Esophagus muscularis mucosa (tissue), 4 donors: ENCODE measurements at places on chromosomes 2 and 18. TPM values are rescaled to one million over a fixed set of nuclear protein-coding genes. Genes with fewer than 3 reads are reported as not detected.

DNA sequence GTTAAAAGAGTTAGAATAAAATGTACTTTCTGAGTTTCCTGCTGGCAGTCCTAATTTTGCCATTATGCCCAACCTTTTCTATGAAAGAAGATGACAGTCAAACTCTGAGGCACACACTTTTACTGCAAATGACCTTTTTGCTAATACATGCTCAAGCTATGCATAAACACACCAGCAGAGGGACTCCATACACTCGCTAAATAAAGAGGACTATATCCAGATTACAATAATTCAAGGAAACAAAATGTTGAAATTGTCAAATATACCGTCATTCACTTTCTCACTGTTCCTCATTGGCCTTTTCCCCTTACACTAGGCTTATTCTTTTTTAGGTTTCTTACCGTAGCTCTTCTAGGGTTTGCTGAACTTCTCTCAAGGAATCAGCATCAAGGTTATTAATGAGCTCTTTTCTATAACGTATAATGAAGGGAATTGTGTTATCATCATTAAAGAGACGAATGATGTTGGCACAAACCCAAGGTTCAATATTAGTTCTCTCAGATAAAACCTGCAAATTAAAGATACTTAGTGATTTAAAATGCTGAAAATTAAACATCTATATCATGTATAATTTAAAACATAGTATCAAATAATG lies 25.7 kb downstream of the SRBD1 start:
- no peak overlapping the region for H3K27ac ChIP-seq
- no peaks in the 10 kb centered on the region for H3K27me3 ChIP-seq
- no peak for DNase-seq

GRCh38 chr18:23451491-23451890 lies 1.6 kb upstream of the RIOK3 start:
- H3K36me3 ChIP-seq, result peaks cover 5% of the 10 kb centered on the region
- H3K4me1 ChIP-seq, result peaks cover 32% of the 10 kb centered on the region
- H3K27me3 ChIP-seq, result no peaks in the 10 kb centered on the region
- peak overlapping the region; percentile 98 for H3K27ac ChIP-seq
- no peak for DNase-seq

- no peak overlapping the region for H3K4me3 ChIP-seq
- no peak overlapping the region for H3K27ac ChIP-seq
These were observed 183.4 kb upstream of the SRD5A2 start for GRCh38 chr2:31764169-31764568.

GRCh38 chr2:190563109-190563508 lies 28.6 kb upstream of the NEMP2 start:
- no peak overlapping the region for H3K27ac ChIP-seq
- no peaks in the 10 kb centered on the region for H3K27me3 ChIP-seq
- no peaks in the 10 kb centered on the region for H3K36me3 ChIP-seq
- no peak overlapping the region for H3K4me3 ChIP-seq
- no peaks in the 10 kb centered on the region for H3K4me1 ChIP-seq

GRCh38 chr2:182611009-182611408 lies 105.0 kb upstream of the DNAJC10 start:
- H3K4me3 ChIP-seq, result no peak overlapping the region
- no peak overlapping the region for H3K27ac ChIP-seq
- H3K4me1 ChIP-seq, result no peaks in the 10 kb centered on the region
- DNase-seq, result no peak

DNA sequence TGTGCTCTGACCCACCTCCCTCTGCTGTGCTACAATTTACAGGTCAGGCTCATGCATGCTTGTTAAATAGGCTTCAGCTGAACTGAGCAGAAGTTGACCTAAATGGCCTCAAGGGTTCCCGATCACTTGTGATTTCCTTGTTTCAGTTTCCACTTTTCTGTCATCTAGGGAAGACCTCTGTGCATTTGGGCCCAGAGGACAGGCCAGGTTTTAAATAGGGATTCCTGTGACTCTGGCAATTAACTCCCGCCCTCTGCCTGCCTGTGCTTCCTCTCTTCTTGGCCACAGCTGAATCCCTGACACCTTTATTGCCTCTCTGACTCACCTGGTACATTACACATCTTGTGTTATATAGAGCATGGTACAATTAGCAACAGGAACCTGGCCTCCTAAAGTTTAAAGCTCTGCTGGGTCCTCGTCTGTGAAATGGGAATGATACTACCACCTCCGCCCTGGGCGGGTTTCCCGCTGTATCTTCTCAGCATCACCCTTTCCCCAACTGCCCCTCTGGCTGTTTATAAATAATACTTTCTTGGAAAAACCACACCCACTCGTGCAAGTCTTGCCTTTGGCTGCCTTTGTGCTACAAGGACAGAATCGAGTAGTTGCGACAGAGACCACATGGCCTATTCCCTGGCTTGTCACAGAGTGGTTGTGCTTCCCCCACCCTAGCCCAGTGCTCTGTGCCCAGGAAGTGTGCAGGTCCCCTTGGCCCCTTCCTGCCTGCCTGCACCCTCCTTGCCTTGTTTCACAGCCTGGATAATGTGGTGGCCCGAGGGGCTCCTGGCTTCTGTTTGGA lies 7.9 kb downstream of the CABLES1 start:
- H3K4me1 ChIP-seq, result peaks cover 36% of the 10 kb centered on the region
- no peaks in the 10 kb centered on the region for H3K27me3 ChIP-seq
- no peak for DNase-seq
- peak overlapping the region; percentile 55 for H3K27ac ChIP-seq
- H3K36me3 ChIP-seq, result no peaks in the 10 kb centered on the region

ASXL3 gene
- total RNA-seq, result 2.1 TPM

ALPP gene
- not detected for total RNA-seq

PDE1A gene
- total RNA-seq, result 11.2 TPM
